ENCODE measurements at places on chromosomes 13 and 19.

- DNase-seq: no peak
Observed at GRCh38 chr13:44710576-44710975, 134.4 kb upstream of the TSC22D1 start.

DNA sequence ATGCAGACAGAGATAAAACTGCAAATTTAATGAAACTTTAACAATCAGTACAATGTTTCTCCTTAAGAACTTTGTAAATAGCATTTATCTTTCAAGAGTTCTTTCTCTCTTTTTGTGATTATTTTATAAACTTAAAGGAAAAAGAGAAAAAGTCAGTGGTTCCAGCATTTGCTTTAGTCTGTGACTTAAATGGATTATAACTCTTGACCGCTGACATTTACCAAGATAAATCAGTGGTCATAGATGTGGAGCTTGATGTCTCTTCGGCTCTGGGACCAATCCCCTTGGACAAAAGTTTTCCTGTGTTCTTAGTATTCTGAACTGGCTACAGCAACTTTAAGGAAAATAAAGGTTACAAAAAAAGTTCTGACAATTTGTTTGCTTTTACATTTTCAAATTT lies 162.6 kb downstream of the TM9SF2 start:
- DNase-seq: no peak

DNA sequence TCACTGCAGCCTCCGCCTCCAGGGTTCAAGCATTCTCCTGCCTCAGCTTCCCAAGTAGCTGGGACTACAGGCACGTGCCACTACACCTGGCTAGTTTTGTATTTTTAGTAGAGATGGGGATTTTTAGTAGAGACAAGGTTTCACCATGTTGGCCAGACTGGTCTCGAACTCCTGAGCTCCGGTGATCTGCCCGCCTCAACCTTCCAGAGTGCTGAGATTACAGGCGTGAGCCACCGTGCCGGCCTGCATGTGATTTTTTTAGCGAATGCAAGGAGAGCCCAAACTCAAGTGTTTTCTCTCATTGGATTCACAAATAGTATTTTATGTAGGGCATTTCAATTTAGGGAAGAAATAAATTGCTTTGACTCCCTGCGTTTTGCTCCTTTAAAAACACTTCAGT lies 4.4 kb downstream of the ZMYM2 start:
- no peak for DNase-seq

DNA sequence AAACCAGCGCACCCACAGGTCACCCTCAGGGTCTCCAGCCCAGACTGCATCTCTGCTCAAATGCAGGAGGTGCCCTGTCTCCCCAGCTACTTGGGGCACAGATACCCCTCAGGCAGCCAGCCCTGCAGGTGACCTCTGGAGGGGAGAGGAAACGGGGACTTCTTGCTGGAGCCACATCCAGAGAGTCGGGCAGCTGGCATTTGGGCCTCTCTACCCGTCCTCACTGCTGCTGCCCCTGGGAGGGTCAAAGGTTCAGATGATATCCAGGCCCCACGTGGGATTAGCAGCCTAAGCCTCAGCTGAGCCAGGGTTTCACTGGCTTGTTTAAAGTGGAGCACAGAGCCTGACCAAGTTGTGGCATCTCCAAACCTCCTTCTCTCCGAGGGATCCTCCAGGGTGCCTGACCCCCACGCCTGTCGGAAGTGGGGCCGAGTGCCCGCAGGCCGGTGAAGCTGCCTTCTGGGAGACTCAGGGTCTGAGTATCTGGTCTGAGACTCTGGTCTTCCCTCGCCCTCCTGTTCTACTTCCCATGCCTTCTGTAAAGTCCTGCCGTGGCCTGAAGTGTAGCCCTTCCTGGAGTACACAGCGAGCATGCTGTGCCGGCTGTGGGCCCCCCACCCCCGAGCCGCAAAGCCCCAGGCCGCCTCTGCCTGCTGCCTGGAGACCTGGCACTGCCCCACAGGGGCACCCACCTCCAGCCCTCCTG lies 2.1 kb downstream of the RASA3 start:
- no peak for DNase-seq

- DNase-seq: no peak
Observed at GRCh38 chr19:38173291-38174041, 50.6 kb downstream of the DPF1 start.

GRCh38 chr13:80235166-80235966 lies 105.6 kb downstream of the SPRY2 start:
- DNase-seq: peak; percentile 77

DNA sequence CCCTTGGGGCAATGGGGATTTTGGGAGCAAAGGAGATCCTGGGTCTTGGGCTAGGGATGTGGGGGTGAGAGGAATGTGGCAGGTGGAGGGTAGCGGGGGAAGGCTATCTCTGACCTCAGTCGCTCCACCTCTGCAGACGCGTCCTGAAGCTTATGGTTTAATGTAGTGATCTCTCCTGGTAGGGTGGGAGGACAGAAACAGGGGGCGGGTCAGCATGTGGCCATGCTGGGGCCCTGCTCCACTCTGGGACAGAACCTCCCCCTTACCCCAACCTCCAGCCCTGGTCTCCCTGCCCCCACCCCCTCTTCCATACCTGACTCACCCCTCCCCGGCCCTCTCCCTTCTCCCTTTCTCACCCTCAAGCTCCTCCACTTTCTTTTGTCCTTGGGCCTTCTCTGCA lies 1.4 kb downstream of the BST2 start:
- peak; percentile 36 for DNase-seq

- peak; percentile 53 for DNase-seq
Observed at GRCh38 chr13:91133941-91134802, 213.3 kb upstream of the MIR17HG start.

DNA sequence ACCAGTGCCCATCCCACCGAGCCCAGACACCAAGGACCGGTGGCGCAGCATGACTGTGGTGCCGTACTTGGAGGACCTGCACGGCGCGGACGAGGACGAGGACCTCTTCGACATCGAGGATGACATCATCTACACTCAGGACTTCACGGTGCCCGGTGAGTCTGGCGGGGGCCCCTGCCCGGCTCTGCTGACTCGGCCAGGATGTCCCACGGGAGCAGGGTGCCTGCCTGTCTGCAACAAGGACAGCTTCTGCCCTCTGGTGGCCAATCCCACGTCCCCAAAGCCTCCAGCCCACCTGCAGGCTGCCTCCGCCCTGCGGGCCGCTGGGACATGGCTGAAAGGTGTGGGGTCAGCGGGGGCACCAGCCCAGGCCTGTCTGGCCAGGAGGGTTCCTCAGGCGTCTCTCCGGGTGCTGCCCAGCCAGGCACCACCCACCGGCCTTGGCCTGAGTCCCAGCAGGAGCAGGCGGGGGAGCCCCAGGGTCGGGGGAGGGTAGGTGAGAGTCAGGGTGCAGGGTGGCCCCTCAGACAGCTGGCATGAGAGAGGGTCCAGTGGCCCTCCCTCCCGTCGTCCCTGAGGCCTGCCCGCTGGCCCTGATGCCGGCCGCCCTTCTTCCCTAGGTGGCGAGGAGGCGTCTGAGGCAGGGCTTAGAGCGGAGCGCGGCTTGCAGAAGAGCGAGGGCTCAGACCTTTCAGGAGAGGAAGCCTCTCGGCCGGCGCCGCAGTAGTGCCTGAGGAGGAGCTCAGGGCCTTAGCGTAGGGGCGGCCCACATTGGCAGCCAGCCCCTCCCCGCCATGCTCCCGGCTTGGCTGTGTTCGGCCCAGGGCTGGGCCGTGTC lies 14.6 kb downstream of the CBARP start:
- DNase-seq: peak; percentile 71

DNA sequence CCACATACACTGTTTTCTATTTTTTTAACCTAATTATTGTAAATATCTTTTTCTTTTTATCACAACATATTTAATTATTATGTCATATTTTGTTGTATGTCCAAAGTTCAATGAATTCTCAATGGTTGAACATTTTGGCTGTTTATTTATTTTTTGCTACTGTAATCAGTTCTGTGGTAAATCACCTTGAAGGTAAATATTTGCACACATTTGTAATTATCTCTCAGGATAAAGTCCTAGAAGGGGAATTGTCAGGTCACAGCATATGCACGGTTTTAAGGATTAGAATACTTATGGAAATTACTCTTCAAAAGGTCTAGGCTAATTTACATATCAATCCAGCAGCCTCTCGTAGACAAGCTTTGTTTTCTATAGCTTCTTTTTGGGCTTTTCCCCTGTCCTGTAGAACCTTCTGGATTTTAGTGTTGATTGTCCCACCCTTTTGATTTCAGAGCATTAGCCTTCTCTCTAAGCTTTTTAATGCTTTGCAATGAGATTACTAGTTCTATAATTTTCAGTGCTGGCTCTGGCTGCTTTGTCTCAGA lies 362.6 kb downstream of the KCNRG start:
- DNase-seq: no peak

DNA sequence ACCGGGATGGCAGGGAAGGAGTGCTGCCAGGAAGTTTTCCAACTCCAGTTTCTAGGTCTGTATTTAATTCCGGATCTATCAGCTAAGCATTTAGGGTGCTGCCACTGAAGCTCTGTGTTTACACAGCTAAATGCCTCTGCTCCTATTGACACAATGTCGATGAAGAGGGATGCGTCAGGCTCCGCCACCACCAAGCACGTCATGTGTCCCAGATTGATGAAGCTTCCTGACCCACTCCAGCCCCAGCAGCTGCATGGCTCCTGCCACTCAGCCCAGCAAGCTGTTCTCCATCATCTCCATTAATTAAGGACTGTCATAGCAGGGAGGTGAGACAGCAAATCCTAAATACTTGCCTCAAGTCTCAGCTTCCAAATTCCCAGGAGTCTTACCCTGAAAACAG lies 435.2 kb upstream of the ZNF507 start:
- DNase-seq: no peak

DNA sequence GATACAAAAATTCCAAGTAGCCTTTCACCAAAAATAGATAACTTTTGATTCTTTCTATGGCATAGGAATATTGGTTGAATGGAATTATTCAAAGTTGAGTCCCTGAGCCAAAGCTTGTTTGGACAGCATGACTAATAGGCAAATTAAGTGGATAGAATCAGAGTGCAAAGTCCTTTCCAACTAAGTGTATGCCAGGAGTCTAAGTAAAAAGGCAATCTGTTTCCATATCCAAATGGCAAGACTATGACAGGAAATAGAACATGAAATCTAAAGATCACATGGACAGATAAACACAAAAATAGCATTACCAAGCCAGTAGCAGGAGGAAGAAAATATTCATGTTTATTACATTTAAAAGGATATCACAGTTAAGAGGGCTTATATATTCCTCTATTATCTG lies 804.6 kb downstream of the SLITRK6 start:
- no peak for DNase-seq

DNA sequence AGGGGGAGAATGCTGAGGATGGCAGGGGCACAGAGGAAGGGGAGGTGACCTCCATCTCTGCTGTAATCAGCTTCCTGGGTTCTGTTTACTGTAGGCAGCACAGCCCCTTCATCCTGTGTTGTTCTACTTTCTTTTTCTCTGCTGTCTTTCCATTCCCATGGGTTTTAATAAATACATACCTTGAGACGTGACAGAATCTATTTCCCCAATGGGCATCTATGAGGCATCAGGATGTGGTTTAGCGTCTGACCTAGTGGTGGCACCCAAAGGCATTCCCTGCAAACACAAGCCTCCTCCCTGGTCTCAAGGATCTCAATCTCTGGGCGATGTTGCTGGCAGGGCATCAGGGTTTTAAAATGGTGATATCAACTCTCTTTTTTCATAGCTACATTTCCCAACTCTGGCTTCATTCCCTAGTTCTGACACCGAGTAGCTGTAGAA lies 60.8 kb downstream of the ALOX5AP start:
- DNase-seq: peak; percentile 61

DNA sequence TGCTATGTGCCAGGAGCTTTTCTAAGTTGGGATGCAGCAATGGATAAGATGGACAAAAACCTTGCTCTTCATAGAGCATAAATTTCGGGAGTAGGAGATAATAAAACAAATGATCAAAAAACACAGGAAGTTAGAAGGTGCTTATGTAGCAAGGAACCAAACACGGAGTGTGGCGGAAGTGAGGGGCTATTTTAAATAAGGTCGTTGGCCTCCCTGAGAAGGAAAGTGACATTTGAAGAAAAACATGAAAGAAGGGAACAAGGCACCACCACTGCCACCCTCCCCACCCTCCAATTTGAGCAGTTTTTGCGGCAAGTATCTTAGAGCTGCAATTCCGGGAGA lies 3.2 kb upstream of the GSX1 start:
- DNase-seq: no peak

GRCh38 chr13:106318941-106319411 lies 216.5 kb downstream of the EFNB2 start:
- peak; percentile 74 for DNase-seq

DNA sequence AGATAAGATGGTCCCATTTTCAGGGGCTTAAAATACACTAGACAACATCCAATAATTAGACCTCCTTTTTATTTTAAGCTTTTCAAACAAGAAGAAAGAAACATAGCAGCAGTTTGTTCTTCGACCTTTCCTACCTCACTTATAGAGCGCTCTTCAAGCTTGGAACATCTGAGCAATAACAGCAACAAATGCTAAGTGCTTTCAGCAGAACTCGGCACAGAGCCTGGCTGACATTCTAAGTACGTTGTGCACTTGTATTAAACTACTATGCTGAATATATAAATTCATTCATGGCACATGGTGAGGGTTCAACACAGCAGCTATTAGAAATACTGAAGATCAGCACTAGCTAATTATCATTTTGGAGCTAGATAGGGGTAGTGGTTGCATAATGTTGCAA lies 256.1 kb upstream of the MAB21L1 start:
- no peak for DNase-seq

DNA sequence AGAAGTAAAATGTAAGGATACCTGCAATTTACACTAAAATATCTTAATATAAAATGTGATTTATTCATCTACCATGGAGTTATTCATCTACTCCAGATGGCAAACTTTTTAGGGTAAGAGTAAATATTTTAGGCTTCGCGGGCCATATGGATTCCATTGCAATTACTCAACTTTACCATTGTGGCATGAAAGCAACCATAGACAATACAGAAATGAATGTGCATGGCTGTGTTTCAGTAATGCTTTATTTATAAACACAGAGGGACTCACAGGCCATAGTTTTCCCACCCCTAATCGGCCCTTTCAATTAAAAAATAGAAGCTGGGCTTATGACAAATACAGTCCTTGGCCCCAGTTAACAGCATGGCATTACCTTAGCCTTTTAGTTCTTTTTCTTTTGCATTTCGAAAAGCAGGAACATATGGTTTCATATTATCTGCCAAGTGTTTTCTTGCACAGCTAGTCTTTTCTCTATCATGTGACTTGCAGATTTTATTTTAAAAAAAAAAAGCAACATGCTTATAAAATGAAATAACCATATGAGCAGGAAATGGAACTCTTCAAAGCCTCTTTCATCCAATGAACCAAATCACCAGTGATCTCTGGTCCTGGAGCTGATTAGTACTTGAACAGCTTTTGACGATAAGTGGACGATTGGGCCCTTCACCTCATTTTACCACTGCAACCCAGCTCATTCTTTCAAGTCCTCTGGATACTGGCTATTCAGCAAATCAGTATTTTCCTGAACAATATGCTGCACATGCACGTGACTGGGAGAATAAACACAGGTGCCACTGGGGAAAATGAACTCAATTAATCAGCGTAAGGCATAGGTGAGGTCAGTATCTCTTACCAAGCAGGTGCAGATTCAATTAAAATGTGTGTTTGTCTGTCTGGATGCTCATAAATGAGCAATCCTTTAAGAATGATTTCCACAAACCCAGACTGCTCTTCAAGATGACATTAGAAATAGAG lies 63.9 kb downstream of the LHFPL6 start:
- DNase-seq: no peak
